ENCODE measurements at places on chromosomes 3 and 15.

- no peak for DNase-seq
These were observed 18.7 kb upstream of the SCN10A start for GRCh38 chr3:38834717-38835116.

DNA sequence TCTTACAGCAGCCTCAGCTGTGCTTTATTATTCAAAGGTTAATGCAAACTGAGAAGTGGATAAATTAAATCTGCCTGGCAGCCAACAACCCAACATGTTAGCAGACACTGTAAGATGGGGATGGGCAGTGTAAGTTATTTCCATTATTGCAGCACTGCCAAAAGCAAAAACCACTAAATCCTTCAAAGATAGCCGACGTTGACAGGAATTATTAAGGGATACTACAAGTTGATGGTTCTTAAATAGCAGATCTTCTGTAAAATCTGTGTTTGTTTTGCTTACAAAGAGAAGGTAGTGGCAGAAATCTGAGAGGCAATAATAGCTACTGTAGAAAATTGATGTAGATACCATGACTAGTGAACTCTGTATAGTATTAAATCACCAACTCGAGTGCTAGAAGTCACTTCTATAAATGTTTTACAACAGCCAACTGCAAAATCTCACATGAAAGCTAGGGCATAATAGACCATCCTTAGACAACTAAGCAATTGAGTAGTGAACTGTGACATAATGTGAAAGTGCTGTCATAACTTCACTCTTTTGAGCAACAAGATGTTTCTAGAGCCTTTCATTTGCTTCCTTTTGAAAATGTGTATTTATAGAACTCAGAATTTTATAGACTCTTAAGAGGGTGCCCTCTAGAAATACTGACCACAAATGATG is 278.6 kb downstream of the UBE2E2 start:
- DNase-seq = no peak

DNA sequence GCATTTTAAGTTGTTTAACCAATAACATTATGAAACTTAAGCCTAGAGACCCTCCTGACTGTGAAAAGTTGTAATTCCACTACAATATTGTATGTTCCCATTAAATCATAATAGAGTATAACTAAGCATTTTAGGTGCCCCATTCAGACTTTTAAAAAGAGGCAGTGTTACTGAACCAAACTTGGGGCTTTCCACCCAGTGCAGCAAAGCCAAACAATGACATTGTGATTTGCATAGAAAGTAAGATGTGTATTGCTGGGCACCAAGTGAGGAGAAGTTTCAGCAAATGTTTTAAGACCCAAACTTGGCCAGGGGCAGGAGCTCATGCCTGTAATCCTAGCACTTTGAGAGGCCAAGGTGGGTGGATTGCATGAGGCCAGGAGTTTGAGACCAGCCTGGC is 706.2 kb downstream of the GRM7 start:
- no peak for DNase-seq

- no peak for DNase-seq
These were observed 26.3 kb upstream of the GOLGA6C start for GRCh38 chr15:75231836-75232235.

DNA sequence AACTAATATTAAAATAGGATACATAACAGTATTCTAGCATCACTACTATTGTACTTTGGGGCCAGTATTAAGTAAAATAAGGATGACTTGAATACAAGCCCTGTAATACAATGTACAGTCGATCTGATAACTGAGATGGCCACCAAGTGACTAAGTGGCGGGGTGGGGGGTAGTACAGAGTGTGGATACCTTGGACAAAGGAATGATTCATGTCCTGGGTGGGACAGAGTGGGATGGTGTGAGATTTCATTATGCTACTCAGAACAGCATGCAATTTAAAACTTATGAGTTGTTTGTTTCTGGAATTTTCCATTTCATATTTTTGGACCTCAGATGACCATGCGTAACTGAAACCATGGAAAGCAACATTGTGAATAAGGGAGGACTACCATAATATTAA is 46.0 kb downstream of the SLC7A14 start:
- DNase-seq = no peak

DNA sequence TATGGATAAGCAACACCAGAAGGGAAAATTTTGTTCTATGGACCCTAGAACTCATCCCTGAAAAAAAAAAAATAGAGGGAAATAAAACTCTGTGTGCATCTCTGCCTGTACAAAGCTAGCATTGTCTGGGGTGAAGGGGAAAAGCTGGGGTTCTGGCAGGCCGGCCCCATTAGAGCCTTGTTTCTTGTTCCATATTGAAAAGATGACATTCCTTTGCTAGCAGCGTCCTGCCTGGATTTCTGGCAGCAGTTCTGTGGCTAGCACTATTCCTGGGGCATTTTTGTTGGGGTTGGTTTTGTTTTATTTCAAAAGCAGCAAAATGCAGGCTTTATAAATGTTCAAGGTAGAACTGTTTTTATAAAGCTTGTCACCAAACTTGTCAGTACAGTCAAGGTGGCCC is 45.2 kb downstream of the RARB start:
- no peak for DNase-seq

GRCh38 chr3:186237915-186238314 is 124.1 kb downstream of the DGKG start:
- no peak for DNase-seq

- DNase-seq = no peak
These were observed 64.0 kb downstream of the USP13 start for GRCh38 chr3:179716811-179717210.

DNA sequence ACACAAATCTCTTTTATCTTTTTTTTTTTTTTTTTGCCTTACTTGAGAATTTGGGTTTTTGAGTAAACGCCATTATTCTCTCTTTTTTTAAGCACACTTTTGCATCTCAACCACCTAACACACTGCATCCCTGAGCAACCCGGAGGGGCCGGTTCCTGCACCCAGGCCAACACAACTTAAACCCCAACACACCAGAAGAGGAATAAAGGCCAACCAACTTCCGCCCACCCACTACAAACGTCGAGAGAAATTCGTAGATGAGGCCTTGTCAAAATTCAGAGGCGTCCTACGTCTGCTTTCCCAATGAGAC is 389 bp upstream of the CCNB2 start:
- no peak for DNase-seq

- no peak for DNase-seq
These were observed 11.7 kb downstream of the SPTBN5 start for GRCh38 chr15:41881920-41882688.

DNA sequence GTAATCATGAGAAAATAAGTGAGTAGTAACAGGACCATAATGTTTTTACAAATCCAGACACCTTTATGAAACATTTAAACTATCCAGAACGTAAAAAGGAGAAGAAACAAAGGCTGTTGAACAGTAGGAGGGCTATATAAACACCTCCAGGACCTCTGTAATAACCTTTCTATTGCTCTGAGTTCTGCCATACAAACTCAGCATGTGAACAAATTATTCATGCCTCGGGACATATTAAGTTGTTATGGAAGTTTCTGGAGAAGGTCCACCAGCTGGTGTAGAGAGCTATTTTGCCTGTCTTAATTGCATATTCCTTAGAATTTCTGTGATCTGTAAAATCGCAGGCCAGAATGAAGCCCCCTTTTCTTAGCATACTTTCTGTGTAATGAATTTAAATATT is 256.3 kb downstream of the UBE2E2 start:
- no peak for DNase-seq

DNA sequence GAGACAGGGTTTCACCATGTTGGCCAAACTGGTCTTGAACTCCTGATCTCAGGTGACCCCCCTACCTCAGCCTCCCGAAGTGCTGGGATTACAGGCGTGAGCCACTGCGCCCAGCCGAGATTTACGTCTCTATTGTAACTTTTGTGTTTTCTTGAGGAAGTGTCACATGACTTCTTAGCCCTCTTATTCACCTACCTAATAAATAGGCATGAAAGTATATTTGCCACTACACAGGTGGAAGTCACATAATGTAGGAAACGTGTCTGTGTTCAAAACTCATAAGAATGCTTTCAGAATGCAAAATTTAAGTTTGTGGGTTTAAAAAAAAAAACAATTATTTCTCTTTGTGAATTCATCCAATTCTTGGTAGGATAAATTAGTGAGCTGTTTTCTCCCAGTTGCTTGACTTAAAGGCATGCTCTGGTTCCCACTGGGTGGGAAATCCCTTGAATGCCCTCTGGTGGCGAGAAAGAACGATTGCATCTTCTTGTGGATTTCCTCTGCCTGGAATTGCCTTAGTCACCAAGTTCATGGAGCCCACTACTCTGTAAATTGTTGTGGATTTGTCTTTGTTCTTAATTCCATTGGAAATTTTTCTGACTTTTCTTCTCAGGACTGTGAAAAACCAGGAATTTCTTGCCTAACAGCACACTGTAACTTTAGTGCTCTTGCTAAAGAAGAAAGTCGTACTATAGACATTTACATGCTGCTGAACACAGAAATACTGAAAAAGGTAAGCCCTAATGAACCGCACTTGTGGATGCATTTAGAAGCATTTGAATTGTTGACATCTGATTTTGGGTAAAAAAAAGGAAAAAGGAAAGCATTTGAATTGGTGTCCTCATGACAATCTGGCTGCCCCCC is 82.2 kb upstream of the CTDSPL start:
- DNase-seq = peak; percentile 6

- no peak for DNase-seq
These were observed 37.8 kb downstream of the ABHD2 start for GRCh38 chr15:89126009-89126408.

DNA sequence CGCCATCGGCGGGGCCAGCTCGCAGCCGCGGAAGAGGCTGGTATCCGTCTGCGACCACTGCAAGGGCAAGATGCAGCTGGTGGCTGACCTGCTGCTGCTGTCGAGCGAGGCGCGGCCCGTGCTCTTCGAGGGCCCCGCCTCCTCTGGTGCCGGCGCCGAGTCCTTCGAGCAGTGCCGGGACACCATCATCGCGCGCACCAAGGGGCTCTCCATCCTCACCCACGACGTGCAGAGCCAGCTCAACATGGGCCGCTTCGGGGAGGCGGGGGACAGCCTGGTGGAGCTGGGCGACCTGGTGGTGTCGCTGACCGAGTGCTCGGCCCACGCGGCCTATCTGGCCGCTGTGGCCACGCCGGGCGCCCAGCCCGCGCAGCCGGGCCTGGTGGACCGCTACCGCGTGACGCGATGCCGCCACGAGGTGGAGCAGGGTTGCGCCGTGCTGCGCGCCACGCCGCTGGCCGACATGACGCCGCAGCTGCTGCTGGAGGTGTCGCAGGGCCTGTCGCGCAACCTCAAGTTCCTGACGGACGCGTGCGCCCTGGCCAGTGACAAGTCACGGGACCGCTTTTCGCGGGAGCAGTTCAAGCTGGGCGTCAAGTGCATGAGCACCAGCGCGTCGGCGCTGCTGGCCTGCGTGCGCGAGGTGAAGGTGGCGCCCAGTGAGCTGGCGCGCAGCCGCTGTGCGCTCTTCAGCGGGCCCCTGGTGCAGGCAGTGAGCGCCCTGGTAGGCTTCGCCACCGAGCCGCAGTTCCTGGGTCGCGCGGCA is 1.8 kb downstream of the TLNRD1 start:
- DNase-seq = no peak

DNA sequence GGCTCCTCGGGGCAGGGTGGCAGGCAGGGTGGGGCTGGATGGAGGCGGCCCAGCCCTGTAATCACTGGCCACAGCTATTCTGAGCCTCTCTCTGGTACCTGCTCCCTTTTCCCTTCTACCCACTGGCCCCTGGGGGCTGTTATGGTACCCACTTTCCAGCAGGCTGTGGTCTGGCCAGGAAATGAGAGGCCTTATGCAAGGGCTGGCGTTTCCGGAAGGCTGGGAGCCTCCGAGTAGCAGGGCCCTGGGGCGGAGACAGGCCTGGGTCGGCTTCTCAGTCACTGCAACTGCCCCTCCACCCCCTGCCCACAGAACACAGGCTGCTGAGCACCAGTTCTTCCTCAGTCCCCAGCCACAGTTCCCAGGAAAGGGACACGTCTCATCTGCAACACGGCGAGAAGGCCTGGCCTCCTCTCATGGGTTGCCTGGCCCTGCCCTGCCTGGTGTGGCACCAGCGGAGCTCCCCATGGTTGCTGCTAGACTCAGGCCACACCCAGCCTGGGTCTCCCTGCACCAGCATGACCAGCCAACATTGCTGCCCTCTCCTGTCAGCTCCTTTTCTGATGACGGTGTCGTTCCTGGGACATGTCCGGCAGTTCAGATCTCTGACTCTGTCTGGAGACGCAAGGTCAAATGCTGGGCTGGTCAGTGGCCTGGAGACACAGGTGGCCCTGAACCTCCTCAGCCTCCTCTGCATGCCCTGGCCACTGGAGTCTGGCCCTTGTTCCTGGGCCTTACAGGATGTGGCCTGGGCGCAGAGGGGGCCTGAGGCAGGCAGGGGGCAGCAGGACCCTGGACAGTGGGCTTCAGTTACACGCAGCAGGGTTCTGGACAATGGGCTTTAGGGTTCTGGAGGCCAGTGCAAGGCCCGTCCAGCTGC is 6.5 kb downstream of the CHST13 start:
- DNase-seq = no peak

DNA sequence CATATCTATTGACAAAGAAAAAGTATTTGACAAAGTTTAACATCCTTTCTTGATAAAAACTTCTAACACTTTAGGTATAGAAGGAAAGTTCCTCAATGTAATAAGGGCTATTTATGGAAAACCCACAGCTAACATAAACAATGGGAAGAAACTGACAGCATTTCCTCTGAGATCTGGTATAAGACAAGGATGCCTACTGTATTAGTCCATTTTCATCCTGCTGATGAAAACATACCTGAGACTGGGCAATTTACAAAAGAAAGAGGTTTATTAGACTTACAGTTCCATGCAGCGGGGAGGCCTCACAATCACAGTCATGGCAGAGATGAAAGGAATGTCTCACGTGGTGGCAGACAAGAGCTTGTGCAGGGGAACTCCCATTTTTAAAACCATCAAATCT is 17.8 kb upstream of the CLDN1 start:
- DNase-seq = no peak

- DNase-seq = no peak
These were observed 28.0 kb upstream of the TIMP4 start for GRCh38 chr3:12186515-12187286.

GRCh38 chr3:127847236-127847720 is 25.0 kb upstream of the MGLL start:
- no peak for DNase-seq

DNA sequence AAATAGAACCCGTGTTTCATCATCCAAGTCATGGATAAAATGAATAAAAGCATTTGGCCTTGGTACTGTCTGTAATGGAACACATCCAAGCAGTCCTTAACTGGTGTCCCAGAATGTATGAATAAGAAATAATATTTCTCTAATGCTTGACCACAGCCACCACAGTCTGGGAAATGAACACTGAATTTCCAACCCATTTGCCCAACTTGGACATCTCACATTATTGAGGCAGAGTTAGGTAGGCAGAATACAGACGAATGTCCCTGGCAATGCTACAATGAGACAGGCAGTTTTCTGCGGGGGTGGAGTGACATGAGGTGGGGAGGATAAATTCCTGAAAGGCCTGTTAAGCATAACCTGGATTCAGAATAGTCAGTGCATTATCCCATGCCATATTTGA is 245.7 kb downstream of the ZIC1 start:
- DNase-seq = no peak
